ENCODE measurements at places on chromosomes 16 and 17. TPM values are rescaled to one million over a fixed set of nuclear protein-coding genes. Genes with fewer than 3 reads are reported as not detected.

GRCh38 chr17:74723891-74724290, 11.2 kb upstream of the CD300LF start:
- DNase-seq, result no peak

DNA sequence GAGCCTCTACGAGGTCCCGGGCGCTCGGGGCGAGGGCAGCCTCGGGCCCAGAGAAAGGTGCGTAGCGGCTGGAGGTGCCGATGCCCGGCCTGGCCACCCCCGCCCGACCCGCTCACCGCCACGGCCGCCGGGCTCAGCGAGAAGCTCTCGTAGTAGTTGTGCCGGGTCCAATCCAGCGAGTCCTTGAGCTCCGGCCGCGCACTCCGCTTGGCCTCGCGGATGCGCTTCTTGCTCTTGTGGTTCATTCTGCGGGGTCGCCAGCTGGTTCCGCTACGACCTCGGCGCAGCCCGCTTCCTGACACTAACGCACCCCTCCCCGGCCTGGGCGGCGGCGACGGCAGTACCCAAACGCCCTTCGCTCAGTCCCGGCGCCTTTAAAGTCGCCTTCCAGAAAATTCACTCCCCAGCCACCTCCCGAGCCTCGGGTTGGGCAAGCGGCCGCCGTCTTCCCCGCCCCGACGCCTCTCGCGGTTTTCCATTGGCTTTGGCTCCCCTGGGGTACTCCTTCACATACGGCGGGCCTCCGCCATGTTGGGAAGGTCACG, at the start of gene JMJD6:
Gene JMJD6, minus strand, starts transcription at position 376 of the 545 bp plus-strand sequence. Its CDS starts 131 bp downstream, at position 245.
- peak; percentile 97 for DNase-seq

DNA sequence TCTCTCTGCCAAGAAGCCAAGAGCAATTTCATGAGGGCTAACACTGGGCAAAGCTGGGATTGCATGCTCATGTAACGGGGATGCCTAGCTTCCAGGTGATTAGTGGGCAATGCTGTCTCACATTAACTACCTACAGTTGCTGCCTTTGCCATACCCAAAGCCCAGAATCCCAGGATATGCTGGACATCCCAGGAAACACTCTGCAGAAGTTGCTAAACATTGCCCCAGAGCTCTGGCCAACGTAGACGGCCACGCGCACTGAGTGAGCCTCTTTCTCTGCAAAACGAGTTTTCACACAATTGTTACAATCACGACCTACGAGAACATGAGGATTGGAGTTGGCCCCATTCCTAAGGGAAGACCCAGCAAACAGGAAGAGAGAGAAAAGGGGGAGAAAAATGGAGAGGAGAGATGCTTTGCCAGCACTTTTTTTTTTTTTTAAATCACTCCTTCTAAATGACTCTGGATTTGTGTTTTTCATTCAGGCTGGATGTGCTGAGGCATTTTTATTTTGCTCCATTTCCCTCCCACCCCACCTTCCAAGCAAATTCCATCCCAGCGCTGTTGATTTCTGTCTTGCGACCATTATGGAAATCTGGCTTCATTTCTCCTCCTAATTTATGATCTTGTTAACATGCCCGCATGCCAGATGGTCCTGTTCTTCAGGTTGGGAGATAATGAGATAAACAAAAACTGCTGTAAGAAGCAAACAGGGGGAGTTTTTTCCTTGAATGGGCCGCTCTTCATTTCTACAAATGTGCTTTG, 112.8 kb upstream of the DNAH9 start:
- DNase-seq, result no peak

DNA sequence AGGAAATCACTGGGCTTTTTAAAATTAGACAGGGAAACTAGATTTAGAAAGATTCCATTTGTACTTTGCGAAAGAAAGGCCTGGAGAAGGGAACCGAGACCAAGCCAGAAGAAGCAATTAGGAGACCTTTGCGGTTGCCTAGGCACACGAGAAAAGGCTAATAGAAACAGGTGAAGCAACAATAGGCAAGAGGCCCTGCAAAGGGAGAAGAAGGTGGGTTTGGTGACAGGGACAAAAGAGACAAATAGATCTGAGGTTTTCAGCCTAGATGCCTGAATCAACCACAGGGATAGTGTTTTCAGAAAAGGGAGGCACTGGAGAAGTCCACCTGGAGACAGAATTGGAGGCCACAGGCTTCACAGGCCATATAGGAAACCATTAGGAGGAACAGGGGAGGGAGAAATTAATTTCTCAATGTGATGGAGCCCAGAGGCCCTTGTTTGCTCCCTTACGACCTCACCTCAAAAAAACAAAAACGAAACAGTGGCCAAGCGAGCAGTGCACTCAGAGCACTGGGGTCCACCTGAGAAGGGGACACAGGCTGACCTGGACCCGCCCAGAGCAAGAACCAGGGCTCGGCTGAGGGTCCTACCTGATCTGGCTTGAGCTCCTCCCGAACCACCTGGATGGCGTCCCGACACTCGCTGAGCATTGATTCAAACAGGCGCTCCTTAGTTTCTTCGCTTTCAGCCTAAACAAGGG, 22.3 kb downstream of the SRP68 start:
- DNase-seq, result no peak

DNA sequence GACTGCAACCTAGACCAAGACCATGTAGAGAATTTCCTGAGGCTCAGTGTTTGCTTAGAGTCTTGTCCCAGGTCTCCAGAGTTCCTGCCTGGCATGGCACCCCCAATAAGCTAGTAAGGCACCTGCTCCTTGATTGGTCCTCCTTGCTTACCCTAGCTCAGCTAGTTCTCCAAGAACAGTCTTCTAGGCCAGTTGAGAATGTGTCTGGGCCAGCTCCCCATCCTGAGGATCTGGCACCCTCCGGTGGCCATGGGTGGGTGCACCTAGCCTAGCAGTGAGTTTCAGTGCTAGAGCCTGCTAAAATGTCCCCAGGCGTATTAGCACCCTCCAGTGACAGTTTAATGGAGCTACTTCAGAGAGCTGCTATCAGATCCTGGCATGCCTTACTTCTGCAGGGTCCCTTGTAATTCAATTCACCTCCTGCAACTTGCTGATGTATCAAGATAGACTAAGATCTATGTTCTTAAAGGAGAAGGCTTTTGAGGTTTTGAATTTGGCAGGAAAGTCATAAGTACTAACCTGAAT, 44.4 kb upstream of the MED13 start:
- peak; percentile 48 for DNase-seq

DNA sequence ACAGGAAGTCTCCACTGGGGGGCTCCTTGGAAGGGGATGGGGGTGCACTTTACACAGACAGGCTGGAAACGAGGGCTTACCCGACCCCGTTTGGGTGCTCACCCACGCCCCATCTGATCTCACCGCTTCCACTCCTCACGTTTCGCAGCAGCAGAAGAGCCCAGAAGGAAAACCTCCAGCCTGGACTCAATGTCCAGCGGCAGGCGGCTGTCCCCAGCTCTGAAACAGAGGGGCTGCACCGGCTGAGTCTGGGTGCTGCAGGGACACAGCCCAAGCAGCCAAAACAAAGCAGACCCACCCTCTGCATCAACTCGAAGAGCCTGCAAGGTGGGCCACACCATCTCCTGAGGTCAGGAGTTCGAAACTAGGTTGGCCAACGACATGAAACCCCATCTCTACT, 3.9 kb downstream of the MEAK7 start:
- no peak for DNase-seq

DNA sequence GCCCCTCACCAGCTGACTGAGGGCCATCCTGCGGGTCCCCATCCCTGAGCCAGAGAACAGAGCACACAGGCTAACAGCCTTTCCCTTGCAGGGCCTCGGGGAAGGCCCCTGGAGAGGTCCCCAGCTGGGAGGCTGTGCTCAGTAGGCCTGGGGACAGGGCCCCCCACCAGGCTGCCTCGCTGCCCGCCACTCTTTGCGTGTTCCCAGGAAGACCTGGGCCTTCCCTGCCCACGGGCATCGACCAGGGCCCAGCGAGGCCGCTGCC, 785 bp downstream of the HID1 start:
- DNase-seq, result no peak

DNA sequence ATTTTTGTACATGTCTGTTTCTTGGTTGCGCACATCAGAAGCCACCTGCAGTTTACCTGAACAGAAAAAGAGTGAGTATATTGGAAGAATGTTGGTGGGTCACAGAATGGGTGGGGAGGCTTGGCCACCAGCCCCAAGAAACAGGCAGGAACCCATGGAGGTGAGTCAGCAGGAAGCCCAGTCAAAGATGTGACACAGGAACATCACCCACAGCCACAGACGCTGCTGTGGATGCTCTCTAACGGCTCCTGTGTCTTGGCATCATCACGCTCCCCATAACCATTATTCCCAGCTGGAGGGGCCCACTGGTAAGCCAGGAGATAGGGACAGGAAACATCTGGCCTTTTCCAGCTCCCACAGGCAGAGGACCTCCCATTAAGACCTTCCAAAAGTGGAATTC, 94.0 kb upstream of the WSB1 start:
- peak; percentile 64 for DNase-seq

DNA sequence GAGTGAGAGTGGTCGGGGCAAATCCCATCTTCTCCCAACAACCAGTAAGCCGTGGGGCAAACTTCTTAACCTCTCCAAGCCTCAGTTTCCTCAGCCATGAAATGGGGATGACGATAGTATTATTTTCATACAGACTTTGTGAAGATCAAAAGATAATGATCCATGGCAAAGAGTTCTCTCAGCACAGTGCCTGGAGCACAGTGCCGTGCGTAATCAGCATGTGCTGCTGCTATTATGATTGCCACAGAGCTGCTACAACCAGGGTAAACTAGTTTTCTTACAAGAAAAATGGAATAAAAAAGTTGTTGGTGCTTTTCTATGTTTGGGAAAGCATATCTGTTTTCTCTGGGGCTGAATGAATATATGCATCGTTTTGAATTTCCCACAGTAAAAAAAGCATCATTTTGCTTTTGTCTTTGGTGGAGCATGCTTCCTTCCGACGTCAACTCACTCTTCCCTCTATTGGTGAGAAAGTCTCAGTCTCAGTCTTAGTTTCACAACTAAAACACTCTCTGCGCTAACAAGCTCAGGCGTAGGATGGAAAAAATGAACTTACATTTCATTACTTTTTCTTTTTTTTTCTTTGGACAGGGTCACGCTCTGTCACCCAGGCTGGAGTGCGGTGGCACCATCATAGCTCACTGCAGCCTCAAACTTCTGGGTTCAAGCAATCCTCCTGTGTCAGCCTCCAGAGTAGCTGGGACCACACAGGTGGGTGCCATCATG, 37.2 kb downstream of the CDK5R1 start:
- DNase-seq, result no peak

DNA sequence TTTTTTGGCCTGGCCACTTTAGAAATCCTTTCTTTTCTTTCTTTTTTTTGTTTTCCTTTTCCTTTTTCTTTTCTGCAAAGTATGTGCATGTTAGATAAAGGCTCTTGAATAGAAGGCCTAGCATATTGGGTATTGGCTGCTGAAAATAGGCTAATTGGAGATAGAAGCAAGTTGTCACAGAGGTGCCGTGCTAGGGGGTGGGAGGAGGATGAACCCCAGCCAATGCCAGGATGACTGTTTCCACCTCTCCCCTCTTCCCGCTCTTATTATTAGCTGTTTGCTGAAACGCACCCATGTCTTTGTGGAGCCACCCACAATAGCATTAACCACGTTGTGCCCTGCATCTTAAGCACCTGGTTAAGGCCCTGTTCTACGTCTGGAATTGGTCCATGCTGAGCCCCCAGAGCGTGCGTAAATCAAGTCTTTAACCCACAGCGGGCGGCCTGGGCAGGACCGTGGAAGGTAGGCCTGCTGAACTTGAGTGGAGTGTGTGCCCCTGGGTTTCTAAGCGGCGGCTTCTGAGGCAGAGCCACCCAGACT, 123.6 kb downstream of the MSI2 start:
- DNase-seq, result no peak

PLK1 gene
- 51.6 TPM for total RNA-seq

RAI1 gene
- 10.4 TPM for total RNA-seq

KRT36 gene
- 0.14 TPM for total RNA-seq

SPECC1 gene
- 1.7 TPM for total RNA-seq

ITGAX gene
- 0.34 TPM for total RNA-seq

ENPP7 gene
- not detected for total RNA-seq

PPP1R1B gene
- total RNA-seq, result not detected

All from dermis blood vessel endothelial cell (primary cell).